A549 treated with CpdA at 1 μM for 4 hours (cell line): ENCODE measurements at places on chromosomes 12 and 14. TPM values are rescaled to one million over a fixed set of nuclear protein-coding genes. Genes with fewer than 3 reads are reported as not detected.

The CS gene
- total RNA-seq = 147 to 170 TPM (median 156 TPM) in 5 replicates

The LPAR5 gene
- 0.34 to 0.59 TPM (median 0.54 TPM) in 5 replicates for total RNA-seq

The PIWIL1 gene
- not detected in 5 replicates for total RNA-seq

The LIMA1 gene
- 5.3 to 10.5 TPM (median 7.2 TPM) in 5 replicates for total RNA-seq

The TSPAN8 gene
- total RNA-seq = 0.15 to 0.28 TPM in 2 of 5 replicates, not detected in the others

The TRAF3 gene
- total RNA-seq = 19.8 to 28.9 TPM (median 27.4 TPM) in 5 replicates

The TSHR gene
- not detected in 5 replicates for total RNA-seq

The RBMS2 gene
- 10.4 to 16.3 TPM (median 14.0 TPM) in 5 replicates for total RNA-seq

The DUSP16 gene
- 10.7 to 13.7 TPM (median 11.5 TPM) in 5 replicates for total RNA-seq

The TMEM132C gene
- not detected in 5 replicates for total RNA-seq

The NUDT14 gene
- total RNA-seq = 20.5 to 44.8 TPM (median 40.8 TPM) in 5 replicates

The MYF5 gene
- total RNA-seq = not detected in 5 replicates

The TXNDC16 gene
- 0.91 to 1.5 TPM (median 1.1 TPM) in 5 replicates for total RNA-seq

The TAS2R8 gene
- not detected in 5 replicates for total RNA-seq

The GALNT16 gene
- total RNA-seq = 2.5 to 3.8 TPM (median 3.6 TPM) in 5 replicates

The LYZ gene
- total RNA-seq = 0.11 to 0.64 TPM (median 0.35 TPM) in 3 of 5 replicates, not detected in the others

The SERPINA12 gene
- not detected in 5 replicates for total RNA-seq

The GPR132 gene
- 0.34 to 0.81 TPM (median 0.51 TPM) in 5 replicates for total RNA-seq

The KCNJ8 gene
- total RNA-seq = 0.22 to 0.70 TPM (median 0.41 TPM) in 5 replicates

The SLC16A7 gene
- total RNA-seq = 0.10 to 0.27 TPM (median 0.22 TPM) in 5 replicates

The SLC2A14 gene
- total RNA-seq = 0.03 to 0.08 TPM in 2 of 5 replicates, not detected in the others

The GPD1 gene
- 0.10 to 0.32 TPM (median 0.20 TPM) in 4 of 5 replicates, not detected in the other for total RNA-seq

The GDF3 gene
- not detected in 5 replicates for total RNA-seq

The GRIN2B gene
- total RNA-seq = 3.8 to 4.9 TPM (median 4.6 TPM) in 5 replicates

The PSMD9 gene
- total RNA-seq = 111 to 172 TPM (median 127 TPM) in 5 replicates

The SLC5A8 gene
- total RNA-seq = not detected in 5 replicates

The FAM186B gene
- total RNA-seq = 0.08 to 0.15 TPM (median 0.11 TPM) in 5 replicates

The SMOC1 gene
- 15.6 to 24.6 TPM (median 21.7 TPM) in 5 replicates for total RNA-seq

The RTL1 gene
- 0.23 to 0.35 TPM (median 0.31 TPM) in 5 replicates for total RNA-seq
